ENCODE measurements at places on chromosomes 2 and 18. TPM values are rescaled to one million over a fixed set of nuclear protein-coding genes. Genes with fewer than 3 reads are reported as not detected.

GRCh38 chr2:239288951-239289511 lies 111.8 kb downstream of the HDAC4 start:
- H3K4me1 ChIP-seq = peaks cover 42% of the 10 kb centered on the region
- H3K27me3 ChIP-seq = no peaks in the 10 kb centered on the region
- H3K4me3 ChIP-seq = no peak overlapping the region
- peak overlapping the region; percentile 90 for H3K27ac ChIP-seq
- H3K36me3 ChIP-seq = no peaks in the 10 kb centered on the region
- DNase-seq = no peak

GRCh38 chr2:1910021-1910420 lies 165.7 kb upstream of the PXDN start:
- no peaks in the 10 kb centered on the region for H3K4me1 ChIP-seq
- H3K4me3 ChIP-seq = no peak overlapping the region
- H3K27ac ChIP-seq = no peak overlapping the region
- DNase-seq = no peak

GRCh38 chr2:24473626-24474025 lies 17.4 kb upstream of the NCOA1 start:
- no peaks in the 10 kb centered on the region for H3K36me3 ChIP-seq
- H3K4me3 ChIP-seq = no peak overlapping the region
- H3K27me3 ChIP-seq = no peaks in the 10 kb centered on the region
- H3K4me1 ChIP-seq = no peaks in the 10 kb centered on the region
- DNase-seq = no peak

GRCh38 chr18:41993151-41993550 lies 38.1 kb downstream of the PIK3C3 start:
- H3K27me3 ChIP-seq = no peaks in the 10 kb centered on the region
- no peaks in the 10 kb centered on the region for H3K4me1 ChIP-seq
- peaks cover 61% of the 10 kb centered on the region for H3K36me3 ChIP-seq
- no peak overlapping the region for H3K27ac ChIP-seq
- no peak for DNase-seq

GRCh38 chr2:15363734-15364133 lies 197.4 kb downstream of the NBAS start:
- no peak overlapping the region for H3K27ac ChIP-seq
- no peak for DNase-seq
- H3K27me3 ChIP-seq = no peaks in the 10 kb centered on the region

GRCh38 chr2:152036611-152037469 lies 62.0 kb downstream of the CACNB4 start:
- no peaks in the 10 kb centered on the region for H3K27me3 ChIP-seq
- no peaks in the 10 kb centered on the region for H3K36me3 ChIP-seq
- H3K27ac ChIP-seq = no peak overlapping the region
- H3K4me3 ChIP-seq = no peak overlapping the region
- H3K4me1 ChIP-seq = no peaks in the 10 kb centered on the region

DNA sequence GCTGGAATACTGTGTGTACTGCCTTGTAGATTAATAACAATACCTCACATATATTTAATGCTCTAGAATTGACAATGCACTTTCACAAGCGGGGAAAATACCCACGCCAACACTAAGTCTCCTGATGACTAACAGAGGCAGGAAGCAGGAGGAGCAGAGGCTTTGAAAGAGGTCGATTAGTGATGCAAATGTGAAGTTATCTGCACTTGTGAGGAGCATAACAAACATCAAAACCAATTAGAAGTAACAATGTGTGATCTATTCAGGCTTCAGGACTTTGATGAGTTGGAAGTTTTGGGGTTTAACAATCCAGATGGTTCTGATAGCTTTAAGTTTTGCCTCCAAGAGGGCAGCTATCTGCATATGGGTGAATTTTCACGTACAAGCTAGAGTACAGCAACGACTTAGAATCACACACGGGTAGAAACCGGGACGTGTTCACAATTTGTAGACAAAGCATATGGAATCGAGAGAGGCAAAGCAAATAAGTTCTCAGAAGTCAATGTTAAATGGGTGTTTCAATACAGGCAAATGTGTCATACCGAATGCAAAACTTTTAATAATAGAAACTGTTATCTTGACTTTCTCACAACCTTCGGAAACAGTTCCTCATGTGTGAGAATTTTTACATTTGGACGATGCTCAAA lies 114.5 kb downstream of the METTL8 start:
- no peak overlapping the region for H3K4me3 ChIP-seq
- no peak for DNase-seq
- no peaks in the 10 kb centered on the region for H3K4me1 ChIP-seq
- H3K36me3 ChIP-seq = no peaks in the 10 kb centered on the region
- H3K27ac ChIP-seq = peak overlapping the region; percentile 29

DNA sequence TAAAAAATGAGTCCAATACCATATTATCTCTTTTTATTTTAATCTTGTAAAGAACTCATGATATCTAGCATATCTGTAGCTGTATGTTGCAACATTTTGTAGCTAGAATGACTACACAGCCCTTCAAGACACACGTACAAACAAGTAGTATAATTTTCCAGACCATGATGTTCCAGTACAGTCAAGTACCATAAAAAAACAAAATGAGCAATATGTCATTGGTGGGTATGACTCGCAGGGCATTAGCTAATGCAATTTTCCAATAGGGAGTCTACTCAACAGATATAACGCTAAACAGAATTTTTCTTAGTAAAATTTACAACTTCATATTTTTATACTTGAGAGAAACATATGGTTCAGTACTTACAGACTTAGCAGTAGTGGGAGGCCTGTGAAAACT lies 53.6 kb upstream of the UGP2 start:
- H3K27me3 ChIP-seq = no peaks in the 10 kb centered on the region
- H3K4me1 ChIP-seq = peaks cover 3% of the 10 kb centered on the region

DNA sequence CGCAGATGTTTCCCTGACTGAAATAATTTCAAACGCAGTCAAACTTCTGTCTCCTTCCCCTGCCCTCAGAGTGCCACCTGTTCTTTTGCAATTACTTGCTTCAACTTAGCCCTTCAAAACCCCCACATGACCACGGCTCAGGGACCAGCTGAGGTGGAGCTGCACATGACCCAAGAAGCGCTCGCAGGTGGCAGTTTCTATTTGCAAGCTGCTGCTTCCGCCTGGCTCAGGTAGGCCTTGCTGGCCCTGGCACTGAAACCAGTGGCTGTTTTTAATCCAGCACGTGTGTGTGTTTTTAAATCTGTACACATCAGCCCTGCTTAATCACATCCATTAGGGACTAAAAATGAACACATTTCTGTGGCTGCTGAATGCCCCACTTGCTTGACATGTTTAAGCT lies 95.3 kb downstream of the CCDC93 start:
- no peak overlapping the region for H3K4me3 ChIP-seq
- no peaks in the 10 kb centered on the region for H3K4me1 ChIP-seq
- no peaks in the 10 kb centered on the region for H3K27me3 ChIP-seq
- H3K27ac ChIP-seq = no peak overlapping the region
- H3K36me3 ChIP-seq = peaks cover 46% of the 10 kb centered on the region

Gene CHRND
- not detected for total RNA-seq

Gene ALKAL2
- 26.7 TPM for total RNA-seq

Gene GKN1
- total RNA-seq = 1.9 TPM

- peak overlapping the region; percentile 48 for H3K4me3 ChIP-seq
- H3K27me3 ChIP-seq = peaks cover 14% of the 10 kb centered on the region
- peaks cover 12% of the 10 kb centered on the region for H3K4me1 ChIP-seq
- H3K27ac ChIP-seq = no peak overlapping the region
- H3K36me3 ChIP-seq = no peaks in the 10 kb centered on the region
- DNase-seq = no peak
Observed at GRCh38 chr2:170716851-170717598, 1.9 kb downstream of the SP5 start.

- no peaks in the 10 kb centered on the region for H3K27me3 ChIP-seq
- no peaks in the 10 kb centered on the region for H3K4me1 ChIP-seq
- DNase-seq = no peak
- H3K27ac ChIP-seq = no peak overlapping the region
- H3K4me3 ChIP-seq = no peak overlapping the region
Observed at GRCh38 chr2:53755121-53755520, 12.5 kb upstream of the CHAC2 start.

DNA sequence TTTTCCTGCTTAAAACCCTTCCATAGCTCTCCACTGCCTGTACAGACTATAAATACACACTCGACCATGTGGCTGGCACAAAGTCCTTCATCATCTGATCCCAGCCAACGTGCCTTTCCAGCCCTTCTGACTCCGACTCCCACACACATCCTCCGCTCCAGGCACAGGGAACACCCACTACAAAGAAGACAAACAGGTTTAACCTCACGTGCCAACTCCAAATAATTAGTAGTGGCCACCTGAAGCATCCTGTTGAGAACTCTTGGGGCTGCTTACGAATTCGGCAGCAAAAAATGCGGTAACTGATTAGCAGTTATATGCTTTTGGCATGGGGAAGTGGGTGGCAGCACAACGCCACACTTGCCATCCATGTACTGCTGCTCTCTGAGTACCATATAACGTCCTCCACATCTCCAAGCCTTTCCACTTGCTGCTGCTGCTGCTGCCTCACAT lies 12.1 kb downstream of the SPIRE1 start:
- H3K4me3 ChIP-seq = peak overlapping the region; percentile 7
- H3K36me3 ChIP-seq = no peaks in the 10 kb centered on the region
- no peaks in the 10 kb centered on the region for H3K27me3 ChIP-seq
- H3K4me1 ChIP-seq = peaks cover 16% of the 10 kb centered on the region

Gene CELF4
- not detected for total RNA-seq

Gene REG1A
- 0.96 TPM for total RNA-seq

DNA sequence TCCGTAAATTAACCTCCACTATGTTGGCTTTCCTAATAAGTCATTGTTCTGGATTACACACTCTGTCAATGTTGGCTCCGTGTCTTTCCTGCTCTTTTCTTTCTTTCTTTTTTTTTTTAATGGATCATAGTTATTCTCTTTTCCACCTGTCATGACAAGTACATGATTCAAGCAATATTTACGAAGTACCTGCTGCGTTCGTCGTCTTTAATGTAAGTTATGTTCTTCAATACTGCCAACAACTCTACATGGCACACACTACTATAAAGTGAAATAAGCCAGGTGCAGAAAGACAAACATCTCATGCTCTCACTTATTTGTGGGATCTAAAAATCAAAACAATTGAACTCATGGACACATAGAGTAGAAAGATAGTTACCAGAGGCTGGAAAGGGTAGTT lies 239.1 kb downstream of the SCG2 start:
- DNase-seq = no peak
- no peaks in the 10 kb centered on the region for H3K36me3 ChIP-seq
- H3K27me3 ChIP-seq = no peaks in the 10 kb centered on the region
- H3K4me1 ChIP-seq = no peaks in the 10 kb centered on the region
- H3K27ac ChIP-seq = no peak overlapping the region

- no peak for DNase-seq
- H3K4me3 ChIP-seq = no peak overlapping the region
- no peaks in the 10 kb centered on the region for H3K27me3 ChIP-seq
- no peaks in the 10 kb centered on the region for H3K4me1 ChIP-seq
- no peaks in the 10 kb centered on the region for H3K36me3 ChIP-seq
Observed at GRCh38 chr18:61496374-61496773, 163.1 kb downstream of the CDH20 start.

Gene AQP12A
- not detected for total RNA-seq

- no peaks in the 10 kb centered on the region for H3K36me3 ChIP-seq
- no peak overlapping the region for H3K27ac ChIP-seq
- no peaks in the 10 kb centered on the region for H3K4me1 ChIP-seq
- DNase-seq = no peak
Observed at GRCh38 chr2:27902098-27902497, 11.6 kb downstream of the BABAM2 start.

- no peak for DNase-seq
- H3K27ac ChIP-seq = no peak overlapping the region
- H3K4me1 ChIP-seq = no peaks in the 10 kb centered on the region
- H3K4me3 ChIP-seq = no peak overlapping the region
- H3K36me3 ChIP-seq = no peaks in the 10 kb centered on the region
Observed at GRCh38 chr18:59704146-59704545, 6.9 kb upstream of the CCBE1 start.

Gene RNF138
- total RNA-seq = not detected

GRCh38 chr2:71720283-71720560 lies 266.9 kb downstream of the DYSF start:
- peaks cover 34% of the 10 kb centered on the region for H3K4me1 ChIP-seq
- no peaks in the 10 kb centered on the region for H3K27me3 ChIP-seq
- H3K27ac ChIP-seq = peak overlapping the region; percentile 91
- H3K4me3 ChIP-seq = no peak overlapping the region
- H3K36me3 ChIP-seq = no peaks in the 10 kb centered on the region
- no peak for DNase-seq
